Naive thymus-derived CD8-positive, alpha-beta T cell (primary cell): ENCODE measurements at places on chromosomes 6 and 20.

DNA sequence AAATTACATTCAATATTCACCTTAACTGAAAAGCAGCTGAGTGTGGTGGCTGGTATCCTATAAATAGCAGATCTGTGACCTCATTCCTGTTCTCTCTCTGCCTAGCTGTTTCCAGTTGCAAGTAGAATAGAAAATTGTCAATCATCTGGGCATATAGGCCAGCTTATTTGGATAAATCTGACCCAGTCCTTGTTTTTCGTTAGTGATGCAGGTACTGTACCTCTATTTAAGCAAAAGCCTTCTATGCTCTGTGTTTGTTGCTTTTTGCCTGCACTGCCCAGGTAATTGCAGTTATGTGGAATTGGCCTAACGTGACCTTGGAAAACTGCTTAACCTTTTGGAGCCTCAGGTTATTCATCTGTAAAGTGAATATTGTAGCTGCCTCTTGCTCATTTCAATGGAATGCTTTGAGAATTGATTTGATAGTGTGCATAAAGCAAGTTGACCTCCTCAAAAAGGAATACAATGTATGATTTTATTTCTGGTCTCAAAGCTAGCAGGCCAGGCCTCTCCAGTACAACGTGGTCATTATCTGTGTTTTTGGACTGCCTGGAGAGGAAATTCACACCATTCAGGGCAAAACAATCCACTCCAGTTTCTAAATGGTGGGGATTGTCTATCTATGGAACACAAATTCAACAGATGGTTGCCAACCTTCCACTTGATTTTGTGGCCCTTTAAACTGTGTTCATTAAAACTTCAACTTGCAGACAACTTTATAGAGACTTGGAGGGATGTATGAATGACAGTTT is 508.7 kb upstream of the CITED2 start:
- no peak for DNase-seq

DNA sequence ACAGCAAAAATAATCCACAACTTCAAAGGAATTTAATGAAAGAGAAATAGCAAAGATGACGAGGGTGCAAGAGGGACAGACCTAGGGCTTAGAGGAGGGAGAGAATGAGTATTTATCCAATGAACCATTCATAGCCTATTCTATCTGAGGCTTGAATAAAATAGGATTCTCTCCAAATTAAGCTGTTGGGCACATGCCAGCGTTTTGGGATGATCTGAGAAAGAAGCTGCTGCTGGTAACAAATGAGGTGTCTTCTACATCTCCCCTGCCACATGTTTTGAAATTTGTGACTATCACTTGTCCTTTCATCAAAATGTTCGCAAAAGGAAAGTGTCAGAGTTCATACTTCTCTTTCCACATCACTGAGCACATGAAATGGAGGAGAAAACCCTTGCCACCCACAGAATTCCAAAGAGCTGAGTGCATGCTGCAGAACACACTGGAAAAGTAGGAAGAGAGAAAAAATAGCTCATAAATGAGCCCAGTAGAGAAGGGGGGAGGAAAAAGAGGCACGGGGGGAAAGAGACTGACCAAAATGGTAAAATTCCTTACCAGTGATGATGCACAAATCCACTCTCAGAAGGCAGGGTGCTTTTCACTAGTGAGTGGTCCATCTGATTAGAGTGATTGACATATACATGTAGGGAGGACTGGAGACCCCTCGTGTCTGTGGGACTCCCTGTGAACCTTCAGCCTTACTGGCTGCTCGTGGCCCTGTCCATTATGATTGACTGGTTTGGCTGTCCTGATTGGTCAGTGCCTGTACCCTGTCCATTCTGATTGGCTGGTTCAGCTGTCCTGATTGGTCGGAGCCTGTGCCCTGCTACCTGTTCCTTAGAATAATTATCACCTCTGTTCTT is 180.5 kb downstream of the OGFRL1 start:
- no peak for DNase-seq

DNA sequence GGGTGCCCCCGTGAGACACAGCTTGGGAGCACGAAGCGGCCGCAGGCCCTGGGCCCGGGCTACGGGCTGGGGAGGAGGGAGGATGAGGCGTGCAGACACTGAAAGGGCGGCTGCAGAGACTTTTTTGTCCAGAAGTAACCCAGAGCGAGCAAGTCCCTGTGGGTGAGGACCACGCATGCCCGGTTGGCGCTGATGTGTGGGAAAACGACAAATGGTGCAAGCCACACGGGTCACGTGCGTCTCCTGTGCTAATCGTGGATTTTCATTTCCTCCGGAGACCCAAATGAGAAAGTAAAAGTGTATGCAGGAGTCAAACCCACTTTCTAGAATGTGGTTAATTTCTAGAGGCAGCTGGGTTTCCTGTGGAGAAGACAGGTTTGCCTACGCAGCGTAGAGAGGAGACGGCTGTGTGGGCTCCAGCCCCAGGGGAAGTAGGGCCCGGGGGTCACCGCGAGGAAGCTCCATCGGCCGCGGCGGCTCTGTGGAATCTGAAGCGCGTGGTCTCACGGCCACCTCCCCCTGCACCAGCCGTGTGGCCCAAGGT is 19.0 kb downstream of the DLL1 start:
- peak; percentile 80 for DNase-seq

- DNase-seq, result no peak
Measured at GRCh38 chr6:138577151-138577915, 78.0 kb upstream of the NHSL1 start.

DNA sequence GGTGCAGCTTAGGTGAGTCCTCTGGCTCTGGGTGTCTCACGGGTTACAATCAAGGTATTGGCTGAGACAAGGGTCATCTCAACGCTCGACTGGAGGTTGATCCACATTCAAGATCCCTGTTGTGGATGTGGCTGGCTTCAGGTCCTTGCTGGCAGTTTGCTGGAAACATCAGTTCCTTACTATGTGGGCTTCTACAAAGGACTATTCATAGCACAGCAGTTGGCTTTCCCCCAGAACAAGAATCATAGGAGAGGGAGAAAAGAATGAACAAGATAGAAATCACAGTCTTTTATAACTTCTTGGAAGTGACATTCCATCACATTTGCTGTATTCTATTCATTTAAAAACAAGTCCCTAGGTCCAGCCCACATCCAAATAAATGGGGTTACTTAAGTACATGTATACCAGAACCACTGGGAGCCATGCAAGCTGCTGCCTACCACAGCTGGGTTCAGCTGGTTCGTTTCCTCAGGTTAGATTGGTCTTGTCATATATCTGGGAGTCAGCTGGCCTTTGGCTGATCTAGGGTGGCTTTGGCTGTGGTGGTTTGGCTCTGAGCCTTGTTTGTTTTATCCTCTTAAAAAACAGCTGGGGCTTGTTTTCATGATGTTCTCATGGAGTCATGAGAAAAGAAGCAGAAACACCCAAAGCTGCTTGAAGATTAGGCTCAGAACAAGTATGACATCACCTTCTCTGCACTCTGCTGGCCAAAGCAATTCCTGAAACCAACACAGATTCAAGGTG is 433.2 kb upstream of the SPTLC3 start:
- DNase-seq, result no peak
